Peyer's patch (tissue), 4 donors: ENCODE measurements at places on chromosomes 12 and 14. TPM values are rescaled to one million over a fixed set of nuclear protein-coding genes. Genes with fewer than 3 reads are reported as not detected.

GRCh38 chr14:65100922-65101541 lies 1.3 kb downstream of the MAX start:
- DNase-seq = no peak

DNA sequence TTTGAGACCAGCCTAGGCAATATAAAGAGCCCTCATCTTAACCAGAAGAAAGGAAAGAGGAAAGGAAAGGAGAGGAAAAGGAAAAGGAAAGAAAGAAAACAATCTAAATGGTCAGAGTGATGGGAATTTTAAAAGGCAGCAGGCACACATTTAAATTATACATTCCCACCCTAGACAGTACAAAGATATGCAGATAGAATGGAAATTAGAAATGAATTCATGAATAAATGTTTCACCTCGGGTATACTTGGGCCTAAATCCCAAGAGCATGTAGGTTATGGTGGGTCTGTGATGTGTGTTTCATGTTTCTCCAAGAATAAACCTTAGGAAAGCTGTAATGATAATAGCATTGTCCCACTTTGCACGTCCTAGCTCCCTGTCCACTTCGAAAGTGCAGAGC lies 104.6 kb upstream of the SLCO1C1 start:
- no peak for DNase-seq

DNA sequence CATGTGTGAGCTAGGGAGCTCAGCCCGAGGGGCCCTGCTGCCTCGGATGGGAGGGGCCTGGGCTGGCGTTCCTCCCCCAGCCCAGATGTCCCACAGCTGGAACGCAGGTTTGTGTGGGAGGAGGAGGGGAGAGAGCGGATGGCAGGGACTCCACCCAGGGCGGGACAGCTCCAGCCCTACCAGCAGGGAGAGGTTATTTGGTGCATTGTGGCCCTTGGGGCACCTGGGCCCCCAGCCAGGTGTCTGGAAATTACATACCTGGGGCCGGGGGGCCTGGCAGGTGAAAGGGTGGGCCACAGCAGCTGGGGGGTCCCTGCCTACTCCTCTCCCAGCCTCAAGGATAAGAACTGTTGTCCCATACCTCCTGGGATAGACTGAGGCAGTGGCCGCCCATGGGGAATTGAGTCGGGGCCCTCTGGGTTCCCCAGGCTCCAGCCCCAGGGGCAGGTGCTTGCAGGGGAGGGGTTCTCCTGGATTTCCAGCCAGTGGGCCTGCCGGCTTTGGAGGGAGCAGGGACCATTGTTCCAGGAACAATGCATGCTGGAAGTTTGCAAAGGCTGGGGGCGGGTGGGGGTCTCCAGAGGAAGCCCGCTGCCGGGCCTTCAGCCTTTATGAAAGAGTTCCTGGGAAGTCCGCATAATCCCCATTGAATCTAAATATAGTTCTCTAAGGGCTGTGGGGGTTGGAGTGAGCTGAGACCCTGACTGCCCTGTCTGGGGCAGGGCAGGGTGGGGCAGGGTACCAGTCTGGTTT lies 1.2 kb downstream of the KIF26A start:
- no peak for DNase-seq

DNA sequence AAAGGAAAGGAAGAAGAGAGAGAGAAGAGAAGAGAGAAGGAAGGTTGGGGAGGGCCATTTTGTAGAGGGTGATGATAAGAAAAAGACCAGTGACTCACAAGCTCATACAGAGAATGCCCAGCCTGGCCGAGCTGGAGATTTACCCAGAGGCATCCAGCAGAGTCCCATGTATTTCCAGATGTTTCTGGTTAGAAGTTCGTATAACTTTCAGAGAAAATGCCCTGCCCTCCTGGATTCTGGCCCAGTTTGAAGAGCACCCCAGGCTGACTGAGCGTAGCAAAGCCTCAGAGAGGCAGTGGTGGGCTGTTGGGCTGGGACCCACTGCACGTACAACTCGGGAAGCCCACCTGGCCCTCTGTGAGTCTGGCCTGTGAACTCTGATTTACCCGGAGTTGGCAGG lies 221.8 kb downstream of the SLC41A2 start:
- DNase-seq = no peak

DNA sequence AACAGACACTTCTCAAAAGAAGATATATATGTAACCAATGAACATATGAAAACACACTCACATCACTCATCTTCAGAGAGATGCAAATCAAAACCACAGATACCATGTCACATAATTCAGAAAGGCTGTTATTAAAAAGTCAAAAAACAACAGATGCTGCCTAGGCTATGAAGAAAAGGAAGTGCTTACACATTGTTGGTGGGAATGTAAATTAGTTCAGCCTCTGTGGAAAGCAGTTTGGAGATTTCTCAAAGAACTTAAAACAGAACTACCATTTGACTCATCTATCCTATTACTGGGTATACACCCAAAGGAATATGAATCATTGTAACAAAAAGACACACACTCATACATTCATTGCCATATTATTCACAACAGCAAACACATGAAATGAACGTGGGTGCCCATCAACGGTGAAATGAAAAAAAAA lies 35.1 kb downstream of the EIF2S3B start:
- no peak for DNase-seq

The BMP4 gene
- total RNA-seq = 26.1 TPM

The ABCD2 gene
- total RNA-seq = 0.54 TPM
